Activated CD8-positive, alpha-beta memory T cell treated with anti-CD3 and anti-CD28 coated beads for 1 hour (primary cell): ENCODE measurements at places on chromosomes 11 and 22.
A peak's percentile ranks its signal among the peaks of the same experiment; 100 is the strongest.

- no peak for DNase-seq
Observed at GRCh38 chr11:10941871-10942270, 84.0 kb upstream of the ZBED5 start.

DNA sequence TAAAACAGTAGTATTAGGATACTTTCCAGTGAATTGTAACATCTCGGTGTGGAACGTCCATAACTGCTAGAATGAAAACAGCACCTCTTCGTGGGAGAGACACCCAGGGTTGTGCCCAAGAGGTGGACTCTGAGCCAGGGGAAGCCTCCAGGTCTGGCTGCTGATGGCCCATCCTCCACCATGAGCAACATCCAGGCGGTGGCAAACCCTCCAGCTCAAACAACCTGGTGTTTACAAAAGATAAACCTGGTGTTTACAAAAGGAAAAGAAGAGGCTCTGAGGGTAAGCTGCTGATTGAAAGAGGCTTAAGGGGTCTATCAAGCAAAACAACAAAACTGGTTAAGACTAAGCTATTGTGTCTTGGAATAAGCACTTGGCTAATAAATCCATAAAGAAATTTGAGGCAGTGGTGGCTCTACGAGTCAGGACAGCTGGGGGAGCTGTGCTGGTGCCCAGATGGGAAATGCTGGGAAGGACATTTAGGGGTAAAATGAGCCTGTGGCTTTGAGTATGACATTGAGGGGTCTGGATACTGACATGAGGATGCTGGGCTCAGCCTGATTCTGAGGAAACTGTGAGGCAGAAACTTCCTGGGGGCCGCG, 909.0 kb downstream of the BRD1 start:
- DNase-seq: no peak

GRCh38 chr11:48307760-48308386, 1.9 kb downstream of the OR4S1 start:
- peak; percentile 40 for DNase-seq

DNA sequence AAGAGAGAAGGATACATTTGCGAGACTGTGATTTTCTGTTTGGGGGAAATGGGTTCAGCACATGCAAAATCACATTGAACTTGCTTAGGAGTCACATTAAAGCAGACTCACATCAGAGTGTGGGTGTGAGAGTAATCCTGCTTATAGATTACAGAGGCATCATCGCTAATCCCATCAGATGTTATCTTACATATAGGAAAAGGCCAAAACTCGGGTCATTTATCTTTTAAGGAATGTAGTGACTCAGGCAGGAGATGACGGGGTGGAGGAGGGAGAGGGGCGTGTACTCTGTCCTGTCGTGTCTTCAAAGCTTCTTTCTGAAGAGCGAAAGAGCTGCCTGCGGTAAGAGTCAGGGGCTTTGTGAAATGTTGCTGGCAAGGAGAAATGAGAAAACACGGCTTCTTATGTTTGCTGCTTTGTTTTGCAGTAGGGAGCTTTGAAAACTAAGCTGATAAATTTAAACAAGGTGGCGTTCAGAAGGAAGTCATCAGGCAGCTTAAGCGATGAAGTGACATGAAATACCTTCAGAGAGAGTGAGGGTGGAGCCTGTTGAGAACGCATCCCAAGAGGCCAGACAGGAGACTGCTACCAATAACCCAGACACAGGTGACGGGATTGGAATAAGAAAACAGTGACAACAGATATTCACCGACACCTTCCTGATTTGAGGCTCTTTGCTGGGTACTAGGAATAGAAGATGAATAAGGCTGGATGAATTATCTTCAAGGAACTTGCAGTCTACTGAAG, 2.2 kb upstream of the C11orf16 start:
- no peak for DNase-seq

- no peak for DNase-seq
Observed at GRCh38 chr22:39374801-39375200, 24.8 kb upstream of the TAB1 start.

- DNase-seq: no peak
Observed at GRCh38 chr11:12123273-12123672, 12.9 kb downstream of the MICAL2 start.

- no peak for DNase-seq
Observed at GRCh38 chr11:2250041-2250440, 20.3 kb downstream of the ASCL2 start.
